CD4-positive, alpha-beta T cell treated with Interleukin-15 for 4 hours (primary cell): ENCODE measurements at places on chromosomes 7 and 10.

- DNase-seq: no peak
Measured at GRCh38 chr7:143321242-143321641, 5.3 kb downstream of the CLCN1 start.

DNA sequence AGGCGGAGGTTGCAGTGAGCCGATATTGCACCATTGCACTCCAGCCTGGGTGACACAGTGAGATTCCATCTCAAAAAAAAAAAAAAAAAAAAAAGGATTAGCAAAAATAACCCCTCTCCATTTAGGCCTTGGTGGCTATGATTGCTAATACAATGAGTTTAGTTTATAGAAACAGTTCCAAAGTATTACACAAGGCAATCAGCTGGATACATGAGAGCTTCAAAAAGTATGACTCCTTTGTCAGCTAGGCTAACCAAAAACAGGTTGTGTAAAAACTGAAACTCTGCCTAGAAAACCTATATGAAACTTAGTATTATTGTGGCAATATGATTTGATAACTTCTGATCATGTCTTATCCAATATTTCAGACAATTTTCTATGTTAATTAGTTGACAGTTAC lies 57.2 kb downstream of the SUGCT start:
- DNase-seq: no peak

GRCh38 chr7:157004521-157005455 lies 5.7 kb downstream of the MNX1 start:
- no peak for DNase-seq

DNA sequence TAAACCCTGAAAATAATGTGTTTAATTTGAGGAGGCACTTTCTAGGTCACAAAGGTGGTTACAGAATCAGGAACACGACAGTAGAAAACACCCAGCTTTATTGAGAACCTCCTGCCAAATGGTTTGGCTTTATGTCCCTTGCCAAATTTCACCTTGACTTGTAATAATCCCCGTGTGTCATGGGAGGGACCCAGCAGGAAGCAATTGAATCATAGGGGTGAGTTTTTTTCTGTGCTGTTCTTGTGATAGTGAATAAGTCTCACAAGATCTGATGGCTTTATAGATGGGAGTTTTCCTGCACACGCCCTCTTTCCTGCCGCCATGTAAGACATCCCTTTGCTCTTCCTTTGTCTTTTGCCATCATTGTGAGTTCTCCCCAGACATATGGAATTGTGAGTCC lies 193.8 kb upstream of the KLF6 start:
- peak; percentile 70 for DNase-seq

DNA sequence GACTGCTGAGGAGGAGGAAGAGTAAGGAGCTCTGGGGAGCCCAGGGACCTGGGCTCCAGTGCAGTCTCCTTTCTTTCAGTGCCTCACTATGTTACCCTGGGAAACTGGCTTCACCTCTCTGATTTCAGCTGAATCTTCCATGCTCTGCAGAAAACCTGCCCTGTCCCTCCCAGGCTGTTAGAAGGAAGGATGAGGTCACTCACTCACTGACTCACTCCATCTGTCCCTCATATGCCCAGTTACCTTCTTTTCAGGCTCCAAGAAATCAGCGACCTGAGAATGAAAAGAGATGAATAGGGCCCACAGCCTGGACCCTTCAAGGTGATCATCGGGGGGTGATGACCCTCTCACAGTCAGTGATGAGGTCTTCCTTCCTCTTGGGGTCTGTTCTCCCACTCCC lies 481 bp downstream of the SFTPA2 start:
- no peak for DNase-seq

DNA sequence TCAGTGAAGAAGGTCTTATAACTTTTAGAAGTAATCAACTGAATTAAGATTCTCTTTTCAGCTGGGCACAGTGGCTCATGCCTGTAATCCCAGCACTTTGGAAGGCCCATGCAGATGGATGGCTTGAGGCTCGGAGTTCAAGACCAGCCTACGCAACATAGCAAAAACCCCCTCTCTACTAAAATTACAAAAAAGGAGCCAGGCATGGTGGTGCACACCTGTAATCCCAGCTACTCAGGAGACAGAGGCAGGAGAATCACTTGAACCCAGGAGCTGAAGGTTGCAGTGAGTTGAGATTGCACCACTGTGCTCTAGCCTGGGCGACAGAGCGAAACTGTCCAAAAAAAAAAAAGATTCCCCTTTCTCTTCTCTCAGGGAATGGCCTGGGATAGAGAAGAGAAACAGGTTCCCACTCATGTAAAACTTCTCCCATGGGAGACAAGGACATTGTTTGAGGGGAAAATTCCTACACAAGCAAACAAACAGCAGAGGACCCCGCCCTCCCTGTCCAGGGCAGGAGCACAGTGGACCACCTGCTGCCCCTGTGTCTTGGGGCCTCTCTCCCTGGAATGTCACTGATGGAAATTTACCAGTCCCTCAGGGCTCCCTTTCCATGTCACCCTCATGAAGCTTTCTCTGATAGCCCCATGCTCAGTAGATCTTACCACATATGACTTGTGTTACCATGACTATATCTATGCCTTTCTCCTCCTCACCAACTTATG lies 5.6 kb downstream of the IL2RA start:
- no peak for DNase-seq

DNA sequence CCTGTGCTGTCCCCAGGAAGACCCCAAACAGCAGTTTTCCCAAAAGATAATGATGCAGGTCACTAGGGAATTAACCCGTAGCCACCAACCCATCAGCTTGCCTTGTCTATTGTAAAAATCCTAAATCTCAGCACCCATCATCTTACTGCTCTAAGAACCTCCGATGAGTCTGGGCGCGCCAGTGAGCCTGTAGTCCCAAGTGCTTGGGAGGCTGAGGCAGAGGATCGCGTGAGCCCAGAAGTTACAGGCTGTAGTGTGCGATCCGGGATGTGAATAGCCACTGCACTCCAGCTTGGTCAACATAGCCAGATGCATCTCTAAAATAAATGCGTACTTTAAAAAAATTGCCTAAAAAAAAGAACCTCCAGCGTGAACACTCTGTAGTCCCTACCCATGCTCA lies 951 bp downstream of the AS3MT start:
- no peak for DNase-seq

GRCh38 chr10:133444342-133445267 lies 9.1 kb upstream of the SCART1 start:
- DNase-seq: no peak

GRCh38 chr7:34073676-34074075 lies 168.3 kb downstream of the BMPER start:
- no peak for DNase-seq

GRCh38 chr7:139623518-139623917 lies 100.0 kb downstream of the CLEC2L start:
- DNase-seq: no peak

GRCh38 chr7:8938044-8938805 lies 504.8 kb downstream of the NXPH1 start:
- no peak for DNase-seq
